Cortex of kidney (tissue), 1 donor: ENCODE measurements at places on chromosomes 12 and 14.

DNA sequence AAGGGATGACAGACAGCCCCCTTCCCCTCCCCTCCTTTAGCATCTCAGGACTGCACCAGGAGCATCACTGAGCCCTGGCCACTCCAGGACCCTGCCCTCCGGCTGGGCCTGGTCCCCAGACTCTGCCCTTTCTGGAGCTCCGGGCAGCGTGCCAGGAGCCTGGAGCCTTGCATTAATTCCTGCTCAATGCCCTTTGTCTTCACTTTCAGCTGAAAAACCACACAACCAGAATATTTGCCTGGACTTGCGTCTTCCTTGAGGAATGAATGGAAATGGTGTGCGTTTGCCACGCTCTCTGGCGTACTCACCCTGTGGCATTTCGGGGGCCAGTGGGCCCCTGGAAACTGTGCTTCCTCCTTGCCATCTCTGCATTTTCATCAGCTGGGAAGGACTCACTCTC, 8.5 kb upstream of the RFLNA start:
- no peak for DNase-seq

DNA sequence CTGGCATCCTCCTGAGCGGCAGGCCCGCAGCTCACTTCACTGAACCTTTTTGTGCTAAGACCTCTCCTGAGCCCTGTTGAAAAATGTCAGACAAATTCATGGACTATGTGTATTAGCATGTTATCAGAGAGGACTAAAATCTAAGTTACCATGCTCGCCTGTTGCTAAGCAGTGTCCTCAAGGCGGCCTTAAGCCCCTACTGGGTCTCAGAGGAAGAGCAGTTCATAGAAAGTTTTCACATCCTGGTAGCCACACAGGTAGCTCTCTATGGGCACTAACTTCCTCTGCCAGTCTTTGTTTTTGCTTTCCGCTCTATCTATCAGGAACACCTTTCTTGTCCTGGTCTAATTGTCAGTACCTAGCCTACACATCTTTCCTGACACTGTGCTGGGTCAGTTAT, 306.6 kb upstream of the MIS18BP1 start:
- DNase-seq, result no peak

GRCh38 chr14:103091041-103091882, 3.3 kb upstream of the EXOC3L4 start:
- no peak for DNase-seq

DNA sequence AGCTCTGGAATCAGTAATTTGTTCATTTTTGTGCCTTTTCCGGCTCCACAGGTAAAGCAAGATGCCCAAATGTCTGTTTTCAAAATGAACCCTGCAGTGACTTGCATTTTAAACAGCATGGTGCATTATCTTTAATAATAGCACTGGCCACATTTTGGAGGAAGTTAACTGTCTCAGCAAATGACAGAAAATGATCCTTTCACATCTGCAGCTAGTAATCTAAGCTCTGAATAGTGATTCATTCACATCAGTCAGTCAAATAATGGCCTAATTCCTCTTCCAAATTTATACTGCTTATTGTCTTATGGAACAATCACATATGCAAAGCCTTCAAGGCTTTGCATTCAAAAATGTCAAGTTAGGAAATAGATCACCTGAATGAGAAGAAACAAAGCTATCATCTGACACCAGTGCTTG, 75.6 kb downstream of the PPM1H start:
- DNase-seq, result no peak

DNA sequence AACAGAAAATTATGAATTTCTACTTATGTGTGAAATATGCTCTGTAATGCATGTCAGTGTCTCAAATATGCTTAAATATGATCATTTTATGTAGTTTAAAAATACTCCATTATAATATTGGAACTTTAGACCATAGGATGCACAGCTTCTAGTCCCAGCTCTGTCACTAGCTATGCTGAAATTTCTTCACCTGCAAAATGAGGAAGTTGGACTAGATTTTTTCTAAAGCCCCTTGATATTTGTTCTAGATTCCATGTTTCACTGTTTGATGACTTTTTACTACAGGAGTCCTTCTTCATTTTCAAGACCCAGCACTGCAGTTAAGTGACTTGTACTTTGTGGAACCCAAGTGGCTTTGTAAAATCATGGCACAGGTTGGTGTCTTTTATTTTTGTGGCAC, 90.1 kb downstream of the LRRK2 start:
- no peak for DNase-seq

DNA sequence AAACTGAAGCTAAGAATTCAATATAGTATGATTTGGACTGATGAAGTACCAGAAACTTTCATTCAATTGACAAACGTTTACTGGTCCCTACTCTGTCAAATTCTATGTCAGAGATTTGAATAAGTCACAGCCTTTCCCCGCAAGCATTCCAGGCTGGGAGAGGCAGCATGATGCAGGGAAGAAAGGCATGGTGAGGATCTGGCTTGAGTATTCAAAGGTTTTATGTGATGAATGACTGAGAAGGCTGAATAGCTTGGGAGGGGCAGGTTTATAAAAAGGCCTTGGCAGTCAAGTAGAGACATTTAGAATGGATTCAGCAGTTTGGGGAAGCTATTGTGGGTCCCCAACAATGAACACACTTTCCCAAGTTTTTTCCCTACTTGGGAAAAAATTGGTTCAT, 431.8 kb downstream of the DPF3 start:
- no peak for DNase-seq

GRCh38 chr12:82866227-82866775, 179.6 kb downstream of the TMTC2 start:
- no peak for DNase-seq

GRCh38 chr12:47867495-47867941, 37.3 kb downstream of the VDR start:
- DNase-seq, result no peak

- no peak for DNase-seq
These were observed 263.1 kb downstream of the LRIG3 start for GRCh38 chr12:58657190-58657589.

DNA sequence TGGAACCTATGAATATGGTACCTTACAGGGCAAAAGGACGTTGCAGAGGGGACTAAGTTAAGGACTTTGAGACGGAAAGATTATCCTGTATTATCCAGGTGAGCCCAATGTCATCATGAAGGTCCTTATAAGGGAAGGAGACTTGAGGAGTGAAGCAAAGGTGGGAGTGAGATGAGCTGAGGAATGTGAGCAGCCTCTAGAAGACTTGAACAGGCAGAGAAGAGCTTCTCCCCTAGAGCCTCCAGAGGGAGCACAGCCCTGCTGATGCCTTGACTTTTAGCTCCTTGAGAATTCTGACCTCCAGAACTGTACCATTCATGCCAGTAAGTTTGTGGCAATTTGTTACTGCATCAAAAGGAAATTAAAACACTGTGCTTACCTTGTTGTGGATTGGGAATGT, 41.8 kb upstream of the DCD start:
- DNase-seq, result no peak

DNA sequence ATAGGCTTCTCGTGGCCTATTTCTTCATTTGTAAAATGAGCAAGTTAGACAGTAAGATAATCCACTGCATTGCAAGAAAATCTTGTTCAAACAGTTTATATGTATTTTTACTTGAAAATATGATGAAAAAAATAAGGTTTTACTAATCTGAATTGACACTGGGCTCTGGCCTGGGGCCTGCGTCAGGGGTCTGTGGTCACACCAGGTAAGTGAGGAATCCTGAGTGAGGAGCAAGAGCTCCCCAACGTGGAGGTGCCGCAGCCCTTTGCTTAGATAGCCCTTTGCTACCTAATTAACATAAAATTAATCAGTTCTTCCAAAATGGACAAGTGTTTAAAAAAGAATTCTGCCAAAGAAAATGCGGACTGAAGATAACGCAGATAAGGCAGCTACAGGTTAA, 39.1 kb upstream of the STAB2 start:
- no peak for DNase-seq

DNA sequence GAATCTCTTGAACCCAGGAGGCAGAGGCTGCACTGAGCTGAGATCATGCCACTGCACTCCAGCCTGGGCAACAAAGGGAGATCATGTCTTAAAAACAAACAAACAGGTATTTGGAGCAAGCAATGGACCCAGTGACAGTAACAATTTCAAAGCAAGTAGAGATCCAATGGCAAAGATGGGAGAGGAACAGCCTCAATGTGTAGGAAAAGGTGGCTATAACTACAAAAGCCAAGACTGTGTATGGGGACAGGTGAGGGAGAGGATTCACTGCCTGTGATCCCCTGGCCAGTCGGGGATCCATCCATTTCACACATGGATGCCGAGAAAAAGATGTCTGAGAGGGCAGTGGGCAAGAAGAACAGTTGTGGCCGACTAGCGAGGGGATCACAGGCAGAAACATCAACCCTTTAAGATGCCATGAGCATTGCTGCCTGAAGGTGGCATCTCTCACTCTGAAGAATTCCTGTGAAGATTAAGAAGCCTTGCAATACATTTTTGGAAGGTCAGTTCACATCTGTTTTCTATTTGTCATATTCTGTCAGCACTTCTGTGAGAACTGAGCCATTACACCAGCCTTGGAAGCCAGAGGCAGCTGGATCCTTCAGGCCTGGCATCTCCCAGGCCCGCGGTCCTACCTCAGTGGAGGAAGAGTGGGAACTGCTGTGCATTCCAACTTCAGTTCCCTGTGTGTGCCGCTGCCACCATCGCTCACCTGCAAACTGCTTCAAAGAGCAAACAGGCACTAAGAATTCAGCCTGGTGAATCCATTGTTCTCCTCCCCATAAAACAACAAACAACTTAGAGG, 54.5 kb upstream of the FRS2 start:
- no peak for DNase-seq

DNA sequence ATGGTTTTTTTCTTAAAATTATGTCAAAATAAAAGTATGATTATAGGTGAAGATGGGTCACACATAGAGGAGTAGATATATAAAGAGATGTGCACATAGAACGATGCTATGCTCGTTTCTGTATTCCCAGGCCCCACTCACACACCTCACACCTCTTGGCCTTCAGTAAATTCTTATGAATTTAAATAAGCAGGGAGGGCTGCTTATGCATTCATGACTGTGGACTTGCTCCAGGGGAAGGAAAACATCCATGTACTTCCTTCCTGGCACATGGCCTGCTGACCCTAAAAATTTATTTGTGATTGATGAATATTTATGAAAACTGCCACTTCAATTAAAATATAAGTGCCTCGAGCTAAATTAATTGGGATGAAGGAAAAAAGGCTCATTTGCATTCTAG, 1306.7 kb upstream of the TMEM132C start:
- no peak for DNase-seq

GRCh38 chr12:117884161-117884560, 84.6 kb downstream of the KSR2 start:
- DNase-seq, result no peak

DNA sequence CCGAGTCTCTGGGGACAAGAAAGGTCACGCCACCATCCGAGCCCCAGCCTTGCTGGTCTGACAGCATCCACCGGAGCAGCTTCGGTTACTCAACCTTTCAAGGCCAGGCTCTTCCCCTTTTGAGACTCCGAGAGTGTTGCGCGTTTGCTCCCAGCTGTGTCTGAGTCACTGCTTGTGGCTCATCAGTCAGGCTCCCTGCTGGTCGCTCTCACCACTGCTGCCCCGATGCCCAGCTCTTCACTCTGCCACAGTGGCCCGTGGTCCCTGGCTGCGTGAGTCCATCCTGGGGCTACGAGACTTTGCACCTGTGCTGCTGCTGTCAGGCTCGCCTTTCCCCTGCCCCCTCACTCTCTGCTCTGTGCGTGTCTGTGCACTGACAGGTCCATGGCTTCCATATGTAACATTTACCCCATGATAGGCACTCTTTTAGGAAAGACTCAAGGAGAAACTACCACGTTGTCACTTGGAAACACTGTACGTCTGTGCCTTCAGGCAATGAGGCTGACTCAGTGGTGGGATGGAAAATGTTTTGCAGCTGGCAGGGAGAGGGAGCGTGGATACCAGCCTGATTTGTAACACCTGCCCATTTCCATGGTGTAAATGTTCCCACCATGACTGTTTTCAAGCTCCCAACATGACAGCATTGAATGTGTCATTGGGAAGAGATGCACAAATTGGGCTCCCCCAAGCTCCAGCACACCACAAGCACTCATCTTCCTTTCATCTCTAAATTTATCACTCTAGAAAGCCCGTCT, 350.7 kb downstream of the TMEM132D start:
- no peak for DNase-seq

DNA sequence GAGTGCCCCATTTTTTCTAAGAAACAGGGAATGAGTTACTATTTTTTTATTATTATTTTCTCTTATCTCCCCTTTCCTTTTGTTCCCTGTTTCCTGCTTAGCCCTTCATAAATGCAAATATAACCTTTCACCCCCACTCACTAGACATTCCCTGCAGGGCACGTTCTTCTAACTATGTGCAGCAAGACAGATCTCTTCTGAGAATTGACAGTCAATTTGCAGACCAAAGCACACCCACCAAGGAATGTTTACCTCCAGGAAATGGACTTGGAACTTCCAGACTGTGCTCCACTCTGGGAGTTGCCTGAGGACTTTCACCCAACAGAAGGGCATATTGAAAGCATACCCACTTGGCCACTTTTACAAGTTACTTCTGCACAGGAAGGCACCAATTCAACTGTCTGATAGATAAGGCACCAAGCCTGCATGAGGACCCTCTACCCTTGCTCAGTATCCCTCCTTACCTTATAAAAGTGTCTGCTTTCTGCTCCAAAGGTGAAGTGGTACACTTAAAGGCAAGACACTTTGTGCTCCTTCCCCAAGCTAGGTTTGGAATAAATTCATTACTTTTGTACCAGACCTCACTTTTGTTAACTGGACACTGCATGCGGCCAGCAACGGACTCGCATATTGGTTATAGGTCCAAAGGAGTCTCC, 6.5 kb downstream of the TAS2R19 start:
- no peak for DNase-seq

GRCh38 chr12:32034045-32034444, 72.6 kb upstream of the BICD1 start:
- DNase-seq, result no peak

GRCh38 chr14:49982501-49982951, 89.6 kb downstream of the ARF6 start:
- DNase-seq, result no peak

DNA sequence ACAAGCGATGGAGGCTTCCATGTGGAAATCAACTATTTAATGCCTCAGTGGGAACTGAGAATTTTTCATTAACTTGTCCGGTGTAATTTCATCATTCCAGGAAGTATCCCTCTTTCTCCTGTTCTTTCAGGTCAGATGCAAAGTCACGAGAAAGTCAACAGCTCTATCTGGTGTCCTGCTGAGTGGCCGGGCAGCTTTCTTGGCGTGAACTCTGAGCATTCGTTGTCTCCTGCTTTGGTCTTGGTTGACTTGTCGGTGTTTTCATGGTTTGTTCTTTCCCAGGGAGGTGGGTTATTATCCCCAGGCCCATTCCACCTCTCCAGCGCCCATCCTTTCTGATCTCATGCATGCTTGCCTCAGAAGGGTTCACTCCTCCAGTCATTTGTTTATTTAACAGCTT, 149.1 kb downstream of the GLT1D1 start:
- no peak for DNase-seq

DNA sequence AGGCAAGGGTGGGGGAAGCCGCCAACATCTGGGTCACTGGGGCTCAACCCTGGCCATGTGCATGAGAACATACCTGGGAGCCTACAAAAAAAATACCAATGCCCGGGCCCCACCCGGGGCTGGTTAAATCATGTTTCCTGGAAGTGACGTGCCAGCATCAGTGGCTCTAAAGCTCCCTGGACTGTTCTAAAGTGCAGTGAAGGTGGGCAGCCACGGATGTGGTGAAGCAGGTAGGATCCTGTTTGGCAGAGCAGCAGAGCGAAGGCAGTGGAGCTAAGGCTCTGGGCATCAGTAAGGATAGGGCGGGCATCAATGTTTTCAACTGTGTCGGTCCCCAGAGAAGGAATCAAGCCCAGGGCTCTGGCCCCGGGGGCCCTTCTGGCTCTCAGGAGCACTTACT, 525 bp upstream of the GPR68 start:
- DNase-seq, result no peak
